ENCODE measurements at places on chromosomes 6 and 20.

GRCh38 chr20:38498909-38499308 is 26.3 kb downstream of the RALGAPB start:
- DNase-seq: no peak

- no peak for DNase-seq
Observed at GRCh38 chr6:37583261-37583660, 83.6 kb upstream of the CCDC167 start.

DNA sequence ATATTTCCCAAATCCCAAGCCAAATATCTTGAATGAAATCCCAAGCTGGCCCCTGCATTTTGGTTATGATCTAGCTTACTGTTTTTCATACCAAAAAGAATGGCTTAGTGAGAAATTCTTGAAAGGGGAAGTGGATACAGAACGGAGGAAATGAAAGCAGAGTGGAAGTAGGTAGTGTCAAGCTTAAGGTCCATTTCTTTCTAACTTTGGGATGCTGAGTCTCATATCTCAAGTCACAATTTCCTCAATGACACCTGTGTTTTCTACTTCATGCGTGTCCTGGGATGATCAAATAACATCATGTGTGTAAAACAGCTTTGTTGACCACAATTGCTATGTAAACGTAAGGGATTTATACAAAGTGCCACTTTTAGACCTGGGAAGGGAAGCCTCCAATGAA is 238.8 kb upstream of the SLC35B3 start:
- no peak for DNase-seq

- no peak for DNase-seq
Observed at GRCh38 chr6:43771858-43772680, 2.1 kb downstream of the VEGFA start.

- no peak for DNase-seq
Observed at GRCh38 chr20:20259533-20259932, 108.4 kb upstream of the INSM1 start.

GRCh38 chr6:63947792-63948529 is 312.4 kb downstream of the PHF3 start:
- no peak for DNase-seq

- no peak for DNase-seq
Observed at GRCh38 chr6:17012421-17013225, 89.2 kb upstream of the STMND1 start.

- no peak for DNase-seq
Observed at GRCh38 chr6:70705772-70706171, 38.1 kb downstream of the SMAP1 start.
